CD4-positive, alpha-beta memory T cell (primary cell): ENCODE measurements at places on chromosomes 11 and 22. TPM values are rescaled to one million over a fixed set of nuclear protein-coding genes. Genes with fewer than 3 reads are reported as not detected.
A peak's percentile ranks its signal among the peaks of the same experiment; 100 is the strongest.

RHBDD3 gene
- 14.2 TPM for total RNA-seq

DNA sequence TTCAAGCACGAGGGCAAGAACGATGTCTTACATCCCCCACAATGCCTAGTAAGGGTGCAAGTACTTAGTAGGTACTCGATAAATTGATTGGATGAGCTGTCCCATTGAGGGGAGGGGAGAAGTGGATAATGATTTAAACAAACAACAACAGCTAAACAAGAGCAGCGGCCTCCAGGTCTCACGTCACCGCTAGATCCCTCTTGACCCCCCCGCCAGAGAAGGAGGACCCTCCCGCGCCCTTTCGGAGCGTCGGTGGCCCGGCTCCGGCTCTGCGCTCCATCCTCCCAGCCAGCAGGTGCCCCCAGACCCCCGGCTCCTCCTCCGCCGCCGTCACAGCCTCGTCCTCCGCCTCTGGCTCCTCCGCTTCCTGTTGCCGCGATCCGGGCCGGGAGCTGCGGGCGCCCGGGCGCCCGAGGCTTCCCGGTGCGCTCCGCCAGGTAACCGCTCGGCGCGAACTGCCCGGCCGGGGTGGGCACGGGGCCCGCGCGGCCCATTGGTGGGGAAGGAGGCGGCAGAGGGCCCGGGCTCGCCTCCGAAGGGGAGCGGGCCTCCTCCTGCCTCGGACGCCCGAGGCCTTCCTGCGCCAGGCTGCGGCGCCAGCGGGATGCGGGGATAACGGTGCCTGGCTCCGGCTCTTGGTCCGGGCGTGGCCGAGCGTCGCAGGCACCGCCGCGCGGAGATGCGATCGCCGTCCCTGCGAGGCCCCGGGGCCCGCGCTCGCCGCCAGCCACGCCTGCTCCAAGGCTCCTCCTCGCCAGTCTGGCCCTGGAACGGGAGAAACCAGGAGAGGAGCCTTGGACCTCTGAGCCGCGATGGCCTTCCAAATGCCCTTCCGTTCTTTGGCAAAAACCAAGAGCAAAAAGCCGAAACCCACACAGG, at the start of gene TLCD5:
Gene TLCD5 (plus strand): TSS at position 368 of the 879 bp plus-strand sequence. CDS start 2,143 bp downstream, outside the sequence.
- peaks cover 15% of the 10 kb centered on the region for H3K27me3 ChIP-seq
- no peak for DNase-seq
- no peak within 1 kb of the TSS for H3K27ac ChIP-seq

- H3K4me3 ChIP-seq, result no peak overlapping the region
- no peaks in the 10 kb centered on the region for H3K27me3 ChIP-seq
- DNase-seq, result no peak
- H3K36me3 ChIP-seq, result no peaks in the 10 kb centered on the region
- peaks cover 6% of the 10 kb centered on the region for H3K4me1 ChIP-seq
- H3K27ac ChIP-seq, result no peak overlapping the region
These were observed 7.7 kb downstream of the E2F8 start for GRCh38 chr11:19232910-19233503.

- DNase-seq, result no peak
- H3K36me3 ChIP-seq, result peaks cover 8% of the 10 kb centered on the region
- peak overlapping the region; percentile 94 for H3K4me3 ChIP-seq
- peaks cover 18% of the 10 kb centered on the region for H3K4me1 ChIP-seq
- H3K27me3 ChIP-seq, result no peaks in the 10 kb centered on the region
- H3K27ac ChIP-seq, result peak overlapping the region; percentile 58
These were observed 530 bp downstream of the BBS1 start for GRCh38 chr11:66510990-66511339.

- H3K27me3 ChIP-seq, result peaks cover 26% of the 10 kb centered on the region
- no peak overlapping the region for H3K27ac ChIP-seq
- H3K4me1 ChIP-seq, result peaks cover 16% of the 10 kb centered on the region
- DNase-seq, result no peak
- no peak overlapping the region for H3K4me3 ChIP-seq
These were observed 5.1 kb downstream of the TBX1 start for GRCh38 chr22:19765477-19766239.

PAX6 gene
- not detected for total RNA-seq

GRCh38 chr11:10478574-10479550, 23.8 kb downstream of the AMPD3 start:
- DNase-seq, result no peak
- no peaks in the 10 kb centered on the region for H3K27me3 ChIP-seq
- H3K4me1 ChIP-seq, result no peaks in the 10 kb centered on the region
- H3K27ac ChIP-seq, result no peak overlapping the region
- H3K36me3 ChIP-seq, result peaks cover 57% of the 10 kb centered on the region

OR52I1 gene
- total RNA-seq, result not detected

SLC7A4 gene
- total RNA-seq, result not detected
